ENCODE measurements at places on chromosomes 12 and 14. TPM values are rescaled to one million over a fixed set of nuclear protein-coding genes. Genes with fewer than 3 reads are reported as not detected.
A peak's percentile ranks its signal among the peaks of the same experiment; 100 is the strongest.

The TMEM132C gene
- not detected for total RNA-seq

The TOMM20L gene
- not detected for total RNA-seq

- H3K4me1 ChIP-seq = no peaks in the 10 kb centered on the region
- H3K4me3 ChIP-seq = no peak overlapping the region
- DNase-seq = no peak
- no peaks in the 10 kb centered on the region for H3K36me3 ChIP-seq
- no peaks in the 10 kb centered on the region for H3K27me3 ChIP-seq
Observed at GRCh38 chr12:93990832-93991803, 157.3 kb upstream of the PLXNC1 start.

- H3K27ac ChIP-seq = peak overlapping the region; percentile 85
- no peak overlapping the region for H3K4me3 ChIP-seq
- no peak for DNase-seq
- H3K36me3 ChIP-seq = peaks cover 64% of the 10 kb centered on the region
Observed at GRCh38 chr14:92575748-92576303, 62.2 kb downstream of the RIN3 start.

DNA sequence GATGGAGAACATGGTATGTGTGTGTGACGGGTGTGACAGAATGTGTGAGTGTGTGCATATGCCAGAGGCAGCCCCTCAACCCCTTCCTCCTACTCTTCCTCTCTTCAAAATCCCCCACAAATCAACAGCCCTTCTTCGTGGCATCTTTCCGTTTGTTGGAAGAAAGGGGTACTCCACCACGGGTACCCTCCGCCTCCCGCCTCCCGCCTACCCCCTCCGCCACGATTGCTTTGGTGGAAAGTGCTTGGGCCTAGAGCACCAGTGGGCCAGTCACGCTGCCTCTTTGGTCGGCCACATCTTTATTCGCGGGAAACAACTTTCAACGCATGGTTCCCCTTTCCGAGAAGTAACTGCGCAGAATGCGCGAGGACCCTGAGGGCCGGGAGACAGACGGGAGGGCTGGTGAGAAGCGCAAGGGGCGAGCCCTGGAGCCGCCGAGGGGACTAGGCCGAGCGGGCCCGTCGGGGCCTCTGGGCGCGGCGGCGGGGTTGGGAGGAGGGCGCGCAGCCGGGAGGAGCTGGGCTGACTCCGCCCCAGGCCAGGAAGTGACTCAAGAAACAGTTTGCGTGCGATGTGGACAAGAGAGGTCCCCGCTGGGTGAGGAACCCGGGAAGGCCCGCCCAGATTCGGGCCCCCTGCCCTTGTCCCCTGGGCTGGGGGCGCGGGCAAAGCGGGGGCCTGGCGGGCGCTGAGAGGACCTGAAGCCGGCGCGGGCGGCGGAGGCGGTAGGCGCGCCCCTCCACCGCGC lies at the start of the genes CBLN3 and KHNYN:
TSS of gene CBLN3 (minus strand) at position 274 of the 748 bp plus-strand sequence. CDS start 614 bp downstream, outside the sequence.
TSS of gene KHNYN (plus strand) at position 560 of the 748 bp plus-strand sequence. CDS start 777 bp downstream, outside the sequence.
- peaks cover 38% of the 10 kb centered on the region for H3K4me1 ChIP-seq
- peaks cover 25% of the 10 kb centered on the region for H3K36me3 ChIP-seq
- peak; percentile 90 for DNase-seq
- no peaks in the 10 kb centered on the region for H3K27me3 ChIP-seq
- peak within 1 kb of the TSS; percentile 97 for H3K27ac ChIP-seq
- H3K4me3 ChIP-seq = peak within 1 kb of the TSS; percentile 90

DNA sequence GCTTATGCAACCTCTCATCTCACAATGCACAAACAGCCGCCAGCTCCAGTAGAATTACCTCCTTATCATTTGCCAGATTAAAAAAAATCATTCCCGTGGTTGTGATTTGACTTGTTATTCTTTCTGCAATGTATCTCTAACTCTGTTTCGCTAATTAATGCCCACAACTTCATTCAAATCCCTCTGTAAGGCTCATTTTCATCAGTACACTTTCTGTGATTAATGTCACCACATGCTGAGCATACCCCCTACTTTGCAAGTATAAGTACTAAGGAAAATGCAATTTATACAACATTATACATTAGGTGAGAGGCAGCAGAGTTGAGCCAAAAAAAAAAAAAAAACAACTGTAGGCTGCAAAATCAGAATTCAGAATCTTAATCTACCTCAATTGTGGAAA lies 166.0 kb downstream of the FSCB start:
- H3K27ac ChIP-seq = no peak overlapping the region
- no peaks in the 10 kb centered on the region for H3K36me3 ChIP-seq

GRCh38 chr14:54329082-54329695 lies 67.6 kb upstream of the CDKN3 start:
- peak; percentile 23 for DNase-seq
- no peak overlapping the region for H3K4me3 ChIP-seq
- no peak overlapping the region for H3K27ac ChIP-seq
- H3K4me1 ChIP-seq = no peaks in the 10 kb centered on the region

- H3K4me1 ChIP-seq = no peaks in the 10 kb centered on the region
- H3K27ac ChIP-seq = no peak overlapping the region
- no peak for DNase-seq
Observed at GRCh38 chr12:29743077-29743476, 40.7 kb downstream of the TMTC1 start.
